NCI-H1092 (cell line): ENCODE measurements at places on chromosomes 4 and X.

- no peak for DNase-seq
These were observed 168.7 kb downstream of the PRDM5 start for GRCh38 chr4:120753854-120754253.

GRCh38 chr4:56182356-56182755 lies 204.9 kb downstream of the AASDH start:
- DNase-seq = no peak

GRCh38 chrX:9420275-9421265 lies 44.3 kb upstream of the TBL1X start:
- no peak for DNase-seq

GRCh38 chr4:67103001-67103747 lies 442.1 kb downstream of the CENPC start:
- no peak for DNase-seq

DNA sequence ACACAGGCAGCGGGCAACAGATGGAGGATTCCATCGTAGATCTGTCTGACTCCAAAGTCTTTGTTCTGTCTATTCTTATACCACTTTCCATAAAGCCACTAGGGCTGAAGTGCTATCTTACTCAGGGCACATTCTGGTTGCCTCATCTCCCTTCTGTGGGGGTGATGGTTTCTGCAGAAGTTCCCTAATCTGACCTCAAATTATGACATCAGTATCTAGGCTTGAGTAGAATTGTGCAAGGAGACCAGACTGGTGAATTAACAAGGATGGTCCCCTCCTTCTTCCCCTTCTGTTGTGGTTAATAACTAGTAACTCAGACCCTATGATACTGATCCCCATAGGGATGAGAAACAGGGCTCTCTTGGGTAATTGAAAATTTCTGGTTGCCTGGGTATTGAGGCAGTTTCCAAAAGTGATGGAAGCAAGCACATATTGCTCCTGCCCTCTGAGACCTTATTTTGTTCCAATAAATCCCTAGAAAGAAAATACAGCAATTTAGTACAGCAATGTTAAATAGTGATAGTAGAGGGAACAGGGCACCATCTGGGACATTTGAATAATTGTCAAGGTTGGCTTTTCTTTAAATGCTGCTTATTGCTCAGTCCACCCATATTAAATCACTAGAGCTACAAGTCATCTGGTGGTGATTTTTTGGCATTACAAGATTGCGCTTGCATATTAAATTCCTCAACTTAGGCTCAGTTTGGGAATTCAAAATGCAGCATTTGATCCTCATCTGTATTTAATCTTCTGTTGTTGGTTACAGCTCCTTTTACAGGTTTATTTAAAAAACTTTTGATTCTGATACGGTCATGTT lies 57.3 kb upstream of the AP1S2 start:
- DNase-seq = no peak

- DNase-seq = no peak
These were observed 53.2 kb downstream of the MAML3 start for GRCh38 chr4:140100771-140101170.

- DNase-seq = no peak
These were observed 315.3 kb downstream of the DHRSX start for GRCh38 chrX:2185341-2186082.

DNA sequence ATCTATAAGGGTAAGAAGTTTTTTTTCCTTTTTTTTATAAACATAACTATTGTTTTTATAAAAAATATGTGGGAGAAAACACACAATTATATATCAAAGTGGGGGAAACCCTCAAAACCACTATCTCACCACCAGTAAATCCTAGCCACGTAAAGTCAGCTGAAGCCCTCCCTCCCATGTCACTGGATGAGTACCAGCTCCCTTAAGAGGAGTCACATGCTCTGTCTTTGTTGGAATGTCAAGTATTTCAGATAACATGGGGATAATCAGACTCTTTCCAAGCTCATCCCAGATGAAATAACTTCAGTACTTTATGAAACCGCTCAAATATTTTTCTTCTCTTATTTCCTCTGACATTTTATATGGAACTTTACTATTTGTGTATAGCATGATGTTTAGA lies 2.4 kb downstream of the MYOZ2 start:
- DNase-seq = no peak

DNA sequence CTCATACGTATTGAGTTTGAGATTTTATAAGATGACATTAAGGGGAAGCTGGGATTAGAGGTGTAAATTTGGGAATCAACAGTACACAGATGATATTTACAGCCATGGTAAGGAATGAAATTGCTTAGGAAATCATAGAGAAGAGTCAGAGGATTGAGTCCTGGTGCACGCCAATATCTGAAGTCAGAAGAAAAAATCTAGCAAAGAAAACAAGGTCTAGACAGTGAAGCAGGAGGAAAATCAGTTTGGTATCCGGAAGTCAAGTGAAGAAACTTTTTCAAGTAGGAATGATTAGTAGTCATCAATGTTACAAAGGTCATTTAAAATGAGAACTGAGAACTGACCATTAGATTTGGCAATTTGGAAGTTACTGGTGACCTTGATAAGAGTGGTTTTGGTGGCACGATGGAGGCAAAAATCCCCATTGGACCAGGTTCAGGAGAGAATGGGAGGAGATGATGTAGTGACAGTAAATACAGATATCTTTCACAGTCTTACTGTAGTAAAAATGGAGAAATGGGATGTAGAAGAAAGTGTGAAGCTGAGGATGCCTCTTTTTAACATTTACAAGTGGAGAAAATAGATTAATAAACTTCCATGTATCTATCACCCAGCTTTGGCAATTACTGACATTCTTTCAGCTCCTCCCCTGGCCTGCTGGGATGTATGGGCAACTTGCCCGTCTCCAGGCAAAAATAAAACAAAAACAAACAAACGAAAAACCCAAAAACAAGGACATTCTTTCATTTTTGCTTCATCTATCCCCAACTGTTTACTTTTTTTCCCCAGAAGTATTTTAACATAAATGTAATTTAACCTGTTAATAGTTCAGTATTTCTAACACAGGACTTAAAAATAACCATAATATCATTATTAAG lies 11.4 kb upstream of the GPR34 start:
- DNase-seq = no peak

GRCh38 chr4:28702571-28702970 lies 1841.9 kb downstream of the STIM2 start:
- DNase-seq = no peak

- no peak for DNase-seq
These were observed 28.1 kb downstream of the MCUB start for GRCh38 chr4:109588176-109588575.

DNA sequence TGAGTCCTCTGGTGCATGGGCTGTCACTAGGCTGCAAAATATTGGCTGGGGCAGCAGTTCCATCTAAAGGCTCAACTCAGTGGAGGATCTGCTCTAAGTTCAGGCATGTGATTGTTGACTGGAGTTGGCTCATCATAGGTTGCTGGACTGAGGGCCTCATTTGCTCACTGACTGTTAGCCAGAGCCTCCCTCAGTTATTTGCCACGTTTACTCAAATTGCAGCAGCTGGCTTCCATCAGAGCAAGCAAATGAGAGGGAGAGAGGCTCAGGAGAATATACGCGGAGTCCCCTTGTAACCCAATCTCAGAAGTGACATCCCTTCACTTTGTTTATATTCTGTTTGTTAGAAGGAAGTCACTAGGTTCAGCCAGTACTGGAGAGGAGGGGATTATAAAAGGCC lies 54.1 kb downstream of the BMP3 start:
- DNase-seq = no peak

GRCh38 chr4:40812386-40812785 lies 62.6 kb downstream of the NSUN7 start:
- no peak for DNase-seq

- DNase-seq = no peak
These were observed 126.1 kb downstream of the EIF4E start for GRCh38 chr4:98802770-98803198.

DNA sequence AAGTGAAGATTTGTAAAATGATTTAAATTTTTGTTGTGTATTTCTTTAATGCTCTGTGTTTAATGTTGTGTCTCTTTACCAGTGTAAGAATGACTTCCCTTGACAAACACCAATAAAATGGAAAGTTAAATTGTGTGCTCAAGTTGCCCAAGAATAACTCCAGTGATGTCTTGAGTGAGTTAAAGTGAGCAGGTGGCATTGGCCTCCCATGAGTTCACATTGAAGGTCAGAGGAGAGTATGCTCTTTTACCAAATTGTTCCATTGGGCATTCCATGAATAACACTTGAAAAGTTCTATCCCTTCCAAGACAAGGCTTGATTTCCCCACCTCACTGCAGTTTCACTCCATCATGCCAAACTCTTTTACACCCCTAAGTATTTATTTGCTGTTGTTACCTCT lies 4.5 kb downstream of the ANXA5 start:
- DNase-seq = no peak

GRCh38 chrX:53474707-53475106 lies 40.5 kb upstream of the HSD17B10 start:
- no peak for DNase-seq

- no peak for DNase-seq
These were observed 383.4 kb upstream of the FGF13 start for GRCh38 chrX:139094671-139095592.

DNA sequence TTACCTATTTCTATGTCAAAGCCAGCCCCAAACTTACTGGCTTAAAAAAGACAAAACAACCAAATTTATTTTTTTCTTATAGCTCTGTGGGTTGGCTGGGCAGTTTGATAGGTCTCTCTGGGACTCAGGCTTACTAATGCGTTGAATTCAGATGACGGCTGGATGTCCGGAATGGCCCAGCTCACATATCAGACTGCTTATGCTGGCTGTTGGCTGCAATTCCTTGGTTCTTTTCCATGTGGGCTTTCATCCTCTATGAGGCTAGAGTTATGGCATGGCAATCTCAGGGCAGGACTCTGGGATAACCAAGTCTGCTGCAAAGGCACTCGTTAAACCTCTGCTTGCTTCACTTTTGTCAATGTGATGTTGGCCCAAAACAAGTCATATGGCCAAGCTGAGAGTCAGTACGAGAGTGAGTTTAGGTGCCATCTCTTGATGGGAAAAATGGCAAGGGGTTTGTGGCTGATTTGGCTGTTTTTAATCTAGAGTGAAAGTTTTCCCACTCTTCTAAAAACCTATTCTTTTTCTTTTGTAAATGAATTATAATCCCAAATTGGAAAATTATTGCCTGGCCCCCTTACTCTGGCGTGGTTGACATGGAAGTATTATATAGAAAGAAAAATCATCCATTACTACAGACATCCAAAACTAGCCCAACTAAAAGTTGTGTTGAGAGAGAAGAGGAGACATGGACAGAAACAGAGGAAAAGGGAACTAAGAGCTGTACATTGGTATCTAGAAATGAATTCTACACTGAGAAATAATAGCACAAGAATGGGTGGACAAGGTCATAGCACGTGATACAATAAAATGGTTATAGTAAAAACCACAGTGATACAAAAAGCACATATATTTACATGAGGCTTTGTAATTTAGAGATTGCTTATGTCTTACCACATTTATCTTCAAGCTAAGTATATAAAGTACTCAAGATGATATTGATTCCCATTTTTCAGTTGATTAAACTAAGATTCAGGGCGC lies 6.6 kb downstream of the PRIMPOL start:
- DNase-seq = no peak

GRCh38 chrX:40933706-40934425 lies 151.4 kb upstream of the USP9X start:
- no peak for DNase-seq

GRCh38 chr4:182015893-182016292 lies 227.3 kb upstream of the TENM3 start:
- DNase-seq = no peak

DNA sequence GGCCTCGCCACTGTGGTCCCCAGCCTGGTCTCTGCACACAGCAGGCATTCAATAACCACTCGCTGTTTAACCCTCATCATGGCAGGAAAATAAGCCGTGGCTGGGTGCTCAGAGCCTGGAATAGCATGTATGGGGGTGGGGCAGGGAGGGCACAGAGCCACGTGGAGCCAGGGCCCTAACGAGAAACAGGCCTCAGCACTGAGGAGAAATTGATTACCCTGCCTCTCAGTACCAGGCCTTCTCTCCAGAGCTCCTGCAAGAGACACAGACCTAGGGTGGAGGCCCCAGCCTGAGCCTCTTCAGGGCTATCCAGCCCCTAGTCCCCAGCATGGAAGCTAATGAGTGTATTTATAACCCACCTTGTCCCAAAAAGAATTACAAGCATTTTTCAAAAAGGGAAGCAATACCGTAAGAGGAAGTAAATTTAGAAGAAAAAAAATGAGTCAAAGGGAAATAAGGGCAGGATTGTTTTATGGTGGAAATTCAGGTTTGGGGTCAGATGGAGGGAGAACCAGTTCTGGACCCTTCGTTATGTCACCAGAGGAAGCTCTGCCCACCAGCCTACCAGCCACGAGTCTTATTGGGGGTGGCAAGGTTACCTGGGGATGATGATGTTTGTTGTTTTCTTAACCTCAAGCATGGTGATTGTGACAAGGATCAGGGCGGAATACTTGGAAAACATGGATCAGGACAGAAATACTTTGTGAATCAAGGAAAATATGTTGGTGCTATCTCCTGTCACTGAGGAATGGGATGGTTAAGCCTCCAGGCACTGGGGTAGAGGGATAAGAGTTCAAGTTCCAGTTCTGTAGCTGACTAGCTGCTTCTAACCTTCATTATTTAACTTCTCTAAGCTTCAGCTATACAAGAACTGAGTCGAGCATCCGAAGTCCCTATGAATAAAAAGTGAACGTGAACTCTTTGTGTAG lies 101.9 kb upstream of the RBPJ start:
- DNase-seq = no peak

DNA sequence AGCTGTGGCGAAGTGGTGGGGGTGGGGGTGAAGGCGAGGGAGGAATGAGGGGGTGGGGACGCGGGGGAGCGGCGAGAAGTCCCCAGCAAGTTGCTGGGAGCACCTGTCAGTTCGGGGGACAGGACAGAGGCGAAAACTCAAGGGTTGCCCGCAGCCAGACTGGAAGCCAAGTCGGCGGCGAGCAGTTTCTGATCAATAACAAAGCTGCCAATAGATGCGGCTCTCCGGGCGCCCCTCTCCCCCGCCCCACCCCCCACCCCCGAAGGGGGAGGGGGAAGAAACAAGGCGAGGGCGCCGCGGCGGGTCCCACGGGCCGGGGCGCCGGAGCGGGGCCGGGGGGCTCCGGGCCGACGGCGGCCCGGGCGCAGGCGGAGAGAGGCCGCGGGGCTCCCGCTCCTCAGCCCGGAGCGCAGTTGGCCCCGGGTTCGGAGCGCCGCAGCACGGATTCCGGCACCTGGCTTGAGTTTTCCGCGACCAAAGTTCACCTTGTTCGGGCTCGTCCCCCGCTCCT lies 379 bp downstream of the PDGFC start:
- DNase-seq = no peak
